Hypothalamus (tissue), 51 donors: ENCODE measurements at places on chromosomes 7 and 10.

- no peak for DNase-seq
These were observed 62.4 kb upstream of the CDCA7L start for GRCh38 chr7:22008087-22008486.

GRCh38 chr7:38760226-38760625 is 129.1 kb upstream of the AMPH start:
- no peak for DNase-seq

DNA sequence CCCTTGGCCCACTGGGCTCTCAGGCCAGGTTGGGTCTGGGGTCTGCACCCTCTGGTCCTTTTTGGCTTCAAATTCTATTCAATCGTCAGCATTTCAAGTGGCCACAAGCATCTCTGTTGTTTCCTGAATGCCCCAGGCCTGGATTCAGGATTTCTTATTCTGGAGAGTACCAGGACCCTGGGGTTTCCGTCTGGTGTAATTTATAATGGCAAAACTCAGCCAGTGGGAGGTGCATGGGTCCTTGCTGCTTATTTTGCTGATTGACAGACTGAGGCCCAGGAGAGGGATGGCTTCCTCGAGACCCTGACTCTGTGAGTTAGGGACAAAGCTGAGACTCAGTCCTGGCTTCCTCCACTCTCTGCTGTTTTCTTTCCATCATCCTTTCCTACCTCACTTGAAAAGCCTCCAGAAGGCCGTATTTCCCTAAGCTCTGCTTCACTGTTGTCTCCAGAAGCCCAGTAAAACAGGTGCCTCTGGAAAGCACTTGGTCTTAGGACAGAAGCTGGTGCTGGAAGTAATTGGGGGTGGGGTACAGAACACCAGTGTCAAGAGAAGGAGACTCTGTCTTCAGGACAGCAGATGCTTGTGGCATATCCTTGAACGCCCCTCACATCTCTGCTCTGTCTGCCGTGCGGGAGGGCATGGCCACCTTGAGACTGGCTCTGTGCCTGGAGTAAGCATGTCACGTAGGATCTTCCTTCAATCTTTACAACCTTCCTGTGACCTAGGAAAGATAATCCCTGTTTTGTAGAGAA is 39.4 kb upstream of the SH2D4B start:
- no peak for DNase-seq

DNA sequence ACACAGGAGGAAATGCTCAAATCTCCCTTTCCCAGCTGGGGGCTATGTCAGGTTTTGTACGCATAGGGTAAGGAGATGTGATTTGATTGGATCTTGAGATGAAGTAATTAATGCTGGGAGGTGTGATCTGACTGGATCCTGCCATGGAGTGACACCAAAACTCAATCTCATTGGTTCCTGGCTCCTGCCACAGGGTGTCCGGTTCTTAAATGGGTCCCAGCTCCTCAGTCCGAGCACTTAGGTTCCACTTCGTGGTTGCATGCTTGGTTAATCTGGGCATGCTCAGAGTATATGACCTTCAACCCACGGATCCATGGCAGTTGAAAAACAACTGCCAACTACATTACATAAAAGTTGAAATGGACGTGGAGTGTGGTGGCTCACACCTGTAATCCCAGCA is 3.1 kb upstream of the ZNF12 start:
- no peak for DNase-seq

DNA sequence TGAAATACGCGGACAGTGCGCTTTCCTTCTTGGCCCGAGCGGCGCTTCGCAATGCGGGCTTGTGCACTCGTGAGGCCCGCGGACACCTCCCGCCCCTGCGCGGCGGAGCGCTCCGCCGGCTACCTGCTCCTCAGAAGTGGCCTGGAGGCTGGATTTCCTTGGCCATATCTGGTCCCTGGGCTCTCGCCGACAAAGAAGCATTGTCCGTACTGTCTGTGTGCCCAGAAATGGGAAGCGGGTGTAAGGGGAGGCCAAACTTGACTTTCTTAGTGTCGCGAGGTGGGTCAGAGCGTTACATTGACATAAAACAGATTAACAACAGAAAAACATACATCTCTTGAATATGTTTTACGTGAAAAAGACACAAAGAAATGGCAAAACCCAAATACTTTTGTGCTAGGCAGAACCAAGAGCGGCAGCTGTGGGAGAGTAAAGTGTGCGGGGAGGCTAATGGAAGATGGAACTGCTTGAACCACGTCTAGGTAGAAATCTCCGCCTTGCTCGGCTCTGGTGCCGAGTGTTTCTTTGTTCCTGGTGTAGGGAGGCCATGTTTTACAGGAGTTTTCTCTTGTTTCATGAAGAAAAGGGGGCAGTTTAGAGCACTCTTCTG is 1.4 kb downstream of the LANCL2 start:
- DNase-seq, result no peak

GRCh38 chr10:132960071-132960472 is 17.7 kb upstream of the CFAP46 start:
- no peak for DNase-seq

DNA sequence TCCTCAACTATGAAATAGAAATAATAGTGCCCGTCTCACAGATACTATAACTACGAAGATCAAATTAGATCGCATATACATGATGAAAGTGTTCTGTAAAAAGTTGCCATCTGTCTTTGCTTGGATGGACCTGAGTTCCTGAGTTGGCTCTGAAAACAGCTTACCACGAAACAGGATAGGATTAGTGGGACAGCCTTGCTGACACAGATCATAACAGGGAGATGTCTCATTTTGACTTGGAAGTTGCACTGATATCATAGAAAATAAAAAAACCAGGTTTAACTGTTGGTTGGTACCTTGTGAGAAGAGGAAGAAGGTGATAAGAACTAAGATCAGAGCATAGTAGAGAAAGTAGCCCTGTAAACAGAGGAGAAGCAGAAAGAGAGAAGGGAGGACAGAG is 79.3 kb upstream of the AGBL3 start:
- DNase-seq, result no peak

DNA sequence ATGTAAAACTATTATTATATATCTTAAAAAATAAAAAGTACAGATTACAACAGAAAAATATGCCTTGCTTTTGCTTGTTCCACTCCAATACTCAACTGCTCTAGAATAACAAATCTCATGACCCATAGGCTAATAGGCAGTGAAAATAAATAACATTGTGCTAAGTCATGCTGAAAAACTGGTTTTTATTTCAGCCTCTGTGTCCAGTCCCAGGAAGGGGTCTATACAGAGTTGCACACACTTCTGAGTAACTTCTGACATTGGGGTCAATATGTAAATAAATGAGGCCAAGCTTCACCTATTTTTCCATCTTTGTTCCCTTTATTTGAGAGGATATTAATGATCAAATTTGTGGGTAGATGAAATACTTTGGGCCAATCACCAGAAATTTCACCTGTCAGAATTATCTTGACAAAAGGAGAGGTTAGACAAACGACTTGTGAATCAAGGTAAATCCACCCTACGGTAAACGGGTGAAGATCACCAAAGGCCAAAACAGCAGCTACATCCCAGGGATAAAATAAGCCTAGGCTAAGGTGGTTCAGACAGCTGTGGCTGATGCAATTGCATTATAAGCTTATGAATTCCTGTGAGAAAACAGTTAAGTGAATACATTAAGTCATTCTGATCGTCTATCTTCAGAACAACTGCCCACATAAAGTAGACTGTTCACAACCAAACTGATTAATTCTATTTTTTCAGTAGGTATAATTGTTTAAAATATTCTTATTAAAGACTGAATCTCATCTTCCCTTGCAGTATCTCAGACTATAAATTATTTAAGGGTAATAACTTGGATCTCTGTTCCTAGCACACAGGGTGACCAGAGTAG is 87.5 kb downstream of the UBE2H start:
- DNase-seq, result no peak

DNA sequence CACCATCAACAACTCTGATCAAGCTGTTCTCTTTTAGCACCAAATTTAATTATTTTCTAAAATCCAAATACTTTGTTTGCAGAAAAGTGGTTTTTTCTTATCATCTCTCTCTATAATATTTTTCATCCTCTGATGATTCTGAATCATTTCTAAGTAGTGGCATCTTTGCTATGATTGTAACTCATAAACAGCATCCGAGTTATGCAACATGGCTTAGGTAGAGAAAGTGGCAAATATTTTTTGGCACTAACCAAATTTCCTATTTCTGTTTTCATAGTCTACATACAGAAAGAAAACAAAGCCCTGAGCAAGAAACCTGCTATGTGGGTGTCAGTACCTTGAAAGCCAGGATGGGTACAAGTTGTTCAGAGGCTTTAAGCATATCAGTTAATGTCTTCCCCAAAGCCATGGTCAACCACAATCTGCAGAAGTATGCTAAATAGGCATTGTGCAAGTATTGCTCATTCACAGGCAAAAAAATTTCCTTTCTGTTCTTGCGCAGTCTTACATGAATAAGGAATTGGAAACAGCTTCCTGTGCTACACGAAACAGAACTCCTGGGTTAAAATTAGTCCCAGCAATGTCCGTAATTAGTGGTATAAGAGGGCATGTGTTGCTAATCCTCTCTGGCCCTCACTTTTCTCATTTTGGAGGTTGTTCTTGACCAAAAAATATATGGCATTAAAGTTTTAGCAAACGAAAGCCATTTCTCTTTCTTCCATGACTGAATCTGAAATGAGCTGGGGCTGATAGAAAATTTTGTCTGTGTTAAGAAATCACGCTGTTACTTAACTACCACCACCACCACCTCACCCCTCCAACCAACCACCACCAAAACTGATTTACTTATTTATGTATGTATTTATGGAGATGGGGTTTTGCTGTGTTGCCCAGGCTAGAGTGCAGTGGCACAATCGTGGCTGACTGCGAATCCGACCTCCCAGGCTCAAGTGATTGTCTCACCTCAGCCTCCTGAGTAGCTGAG is 325.6 kb upstream of the MAGI2 start:
- no peak for DNase-seq
